PC-9 (cell line): ENCODE measurements at places on chromosomes 1 and 21. TPM values are rescaled to one million over a fixed set of nuclear protein-coding genes. Genes with fewer than 3 reads are reported as not detected.

Gene TEKT2
- total RNA-seq: 1.1 TPM in 1 of 2 replicates, not detected in the other

Gene SEMA4A
- 16.2 and 19.1 TPM in 2 replicates for total RNA-seq

Gene FAM177B
- not detected in 2 replicates for total RNA-seq

Gene MFAP2
- 6.3 and 12.5 TPM in 2 replicates for total RNA-seq

Gene DEPDC1
- 49.0 and 74.0 TPM in 2 replicates for total RNA-seq

Gene ATP6V0B
- total RNA-seq: 110 and 125 TPM in 2 replicates

Gene UBXN10
- total RNA-seq: 9.4 and 11.9 TPM in 2 replicates

Gene C1QC
- total RNA-seq: not detected in 2 replicates

- no peak for DNase-seq
These were observed 39.7 kb downstream of the CD34 start for GRCh38 chr1:207871117-207871649.

GRCh38 chr1:235246022-235246948 lies 81.7 kb downstream of the ARID4B start:
- peak; percentile 53 for DNase-seq

DNA sequence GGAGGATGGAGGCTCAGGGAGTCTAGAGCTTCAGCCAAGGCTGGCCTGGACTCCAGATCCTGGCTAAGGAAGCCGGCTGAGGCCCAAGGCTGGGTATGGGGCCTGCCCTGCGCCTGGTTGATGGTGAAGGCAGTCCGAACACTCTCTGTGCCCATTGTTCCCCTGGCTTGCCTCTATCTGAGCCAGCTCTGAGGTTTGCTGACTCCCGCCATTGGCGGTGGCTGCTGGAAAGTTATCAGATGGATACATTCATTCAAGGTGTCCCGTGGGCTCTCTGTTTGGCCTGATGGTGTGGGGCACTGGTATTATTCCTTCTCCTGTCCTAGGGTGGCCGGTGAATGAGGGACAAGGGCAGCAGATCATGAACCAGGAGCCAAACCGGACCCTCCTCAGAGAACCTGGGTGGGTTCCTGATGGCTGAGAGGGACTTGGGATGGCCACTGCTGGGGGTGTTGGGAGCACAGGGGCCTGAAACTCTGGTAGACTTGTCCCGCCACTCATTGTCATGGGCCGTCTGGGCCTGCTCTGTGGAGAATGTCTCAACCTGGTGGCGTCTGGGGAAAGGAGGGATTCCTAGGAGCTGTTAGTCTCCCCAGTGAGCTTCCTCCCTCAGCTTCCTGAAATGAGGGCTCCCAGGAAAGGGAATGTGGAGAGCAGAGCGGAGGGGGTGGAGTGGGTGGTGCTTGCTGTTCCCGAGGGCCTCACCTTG lies 22.2 kb downstream of the SLC26A9 start:
- DNase-seq: no peak

GRCh38 chr1:150516050-150516591 lies 569 bp downstream of the FALEC start:
- DNase-seq: no peak

GRCh38 chr1:246632281-246633168 lies 66.3 kb downstream of the CNST start:
- DNase-seq: peak; percentile 89

GRCh38 chr1:211735208-211736170 lies 60.1 kb upstream of the NEK2 start:
- DNase-seq: peak; percentile 89

GRCh38 chr1:64663668-64664067 lies 81.2 kb upstream of the RAVER2 start:
- DNase-seq: no peak

GRCh38 chr1:27668121-27668807 lies 3.7 kb downstream of the IFI6 start:
- DNase-seq: no peak

GRCh38 chr1:109984456-109985246 lies at the start of gene AHCYL1:
TSS of gene AHCYL1 (plus strand) at chr1:109984765. CDS start at chr1:109985053, 288 bp downstream.
- DNase-seq: peak; percentile 98

DNA sequence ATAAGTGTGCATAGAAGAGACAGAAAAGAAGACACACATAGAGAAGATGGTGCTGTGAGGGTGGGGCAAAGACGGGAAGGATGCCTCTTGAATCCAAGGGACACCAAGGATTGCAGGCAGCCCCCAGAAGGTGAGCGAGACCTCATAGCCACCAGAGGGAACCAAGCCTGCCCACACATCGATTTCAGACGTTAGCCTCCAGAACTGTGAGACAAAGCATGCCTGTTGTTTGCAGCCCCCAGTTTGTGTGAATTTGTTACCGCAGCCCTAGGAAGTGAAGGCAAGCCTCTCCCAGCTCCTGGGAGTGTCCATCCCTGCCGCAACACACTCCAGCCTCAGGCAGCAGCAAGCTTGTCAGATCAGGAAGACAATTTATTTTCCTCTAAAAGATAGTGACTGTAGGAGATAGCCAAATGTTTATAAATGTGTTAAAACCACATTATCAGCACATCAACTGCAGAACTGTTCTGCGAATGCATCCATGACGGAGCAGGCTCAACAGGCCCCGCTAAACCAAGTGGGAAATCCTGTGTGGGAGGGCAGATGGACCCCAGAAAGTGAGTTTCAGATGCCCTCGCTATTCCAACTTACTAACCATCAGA lies 543.3 kb downstream of the MATN1 start:
- no peak for DNase-seq

DNA sequence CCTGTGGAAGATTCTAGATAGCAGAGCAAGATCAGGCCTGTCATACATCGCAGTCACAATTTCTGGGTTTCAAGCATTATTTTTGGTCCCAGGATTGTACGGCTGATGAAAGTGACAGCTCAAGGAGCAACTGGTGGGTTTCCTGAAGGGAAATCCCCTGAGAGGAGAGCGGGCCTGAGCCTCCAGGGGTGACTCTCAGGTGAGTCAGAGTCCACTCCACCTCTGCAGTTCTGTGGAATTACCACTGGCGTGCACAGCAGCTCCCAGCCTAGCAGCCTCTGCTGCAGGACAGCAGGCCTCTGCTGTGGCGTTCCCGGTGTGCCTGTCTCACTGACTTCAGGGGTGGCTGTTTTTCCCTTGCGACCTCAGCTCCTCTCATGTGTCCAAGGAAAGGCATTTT lies 24.4 kb downstream of the SLC66A1 start:
- no peak for DNase-seq

DNA sequence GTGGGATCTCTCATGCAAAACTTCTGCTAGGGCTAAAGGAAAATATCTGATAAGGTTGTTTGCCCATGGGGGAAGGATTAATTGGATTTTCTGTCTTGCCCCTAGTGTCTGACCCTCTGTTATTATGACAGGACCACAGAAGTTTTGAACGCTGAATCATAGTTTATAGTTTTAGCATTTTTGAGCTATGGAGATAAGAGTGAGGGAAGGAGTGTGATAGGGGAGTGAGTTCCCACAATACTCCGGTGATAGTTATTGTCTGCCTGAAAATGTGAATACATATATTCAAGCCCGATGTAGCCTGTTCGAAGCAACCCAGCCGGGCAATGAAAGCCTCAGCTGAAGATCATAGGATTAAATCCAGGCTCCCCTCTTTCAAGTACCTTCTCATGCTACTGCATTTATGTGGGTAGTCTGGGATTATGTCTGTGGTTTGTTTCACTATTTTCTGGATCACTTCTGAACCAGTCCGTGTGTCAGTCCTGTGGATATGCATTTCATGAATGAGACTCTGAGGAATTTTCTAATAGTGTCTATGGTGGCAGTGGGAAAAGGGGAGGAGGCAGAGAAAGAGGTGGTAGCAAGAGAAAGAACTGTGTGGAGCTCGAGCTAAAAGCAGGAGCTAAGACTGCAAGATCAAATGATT lies 258.7 kb downstream of the DISC1 start:
- DNase-seq: no peak

DNA sequence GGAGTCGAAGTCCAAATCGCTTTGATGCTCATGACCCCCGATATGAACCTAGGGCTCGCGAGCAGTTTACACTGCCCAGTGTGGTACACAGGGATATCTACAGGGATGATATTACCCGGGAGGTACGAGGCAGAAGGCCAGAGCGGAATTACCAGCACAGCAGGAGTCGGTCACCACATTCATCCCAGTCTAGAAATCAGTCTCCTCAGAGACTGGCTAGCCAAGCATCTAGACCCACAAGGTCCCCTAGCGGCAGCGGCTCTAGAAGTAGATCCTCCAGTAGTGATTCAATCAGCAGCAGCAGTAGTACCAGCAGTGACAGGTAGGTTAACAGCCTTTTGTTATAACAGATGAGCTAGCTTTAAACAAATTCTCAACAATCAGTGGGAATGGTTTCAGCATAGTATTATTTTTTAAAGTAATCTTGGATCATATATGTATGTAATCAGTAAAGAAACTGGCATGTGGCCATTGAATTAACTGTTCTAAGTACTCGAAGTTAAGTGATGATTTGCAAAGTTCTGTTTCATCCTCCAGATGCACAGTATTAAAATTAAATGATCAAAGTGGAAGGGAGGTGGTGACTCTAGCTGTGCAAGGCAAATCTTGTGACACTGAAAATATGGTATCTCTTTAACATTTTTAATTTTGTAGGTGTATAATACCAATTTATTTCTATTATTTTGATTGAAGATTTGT lies 29.0 kb downstream of the SPEN start:
- DNase-seq: no peak
